Airway epithelial cell (primary cell): ENCODE measurements at places on chromosomes 12 and 14. TPM values are rescaled to one million over a fixed set of nuclear protein-coding genes. Genes with fewer than 3 reads are reported as not detected.

Gene CLEC1B
- total RNA-seq = not detected in 2 replicates

Gene KRT85
- not detected in 2 replicates for total RNA-seq

Gene SLC24A4
- under 0.01 TPM in 1 of 2 replicates, not detected in the other for total RNA-seq

Gene FAM181A
- 0.09 and 0.99 TPM in 2 replicates for total RNA-seq

Gene SERPINA10
- not detected in 2 replicates for total RNA-seq

Gene TAS2R46
- not detected in 2 replicates for total RNA-seq

Gene STXBP6
- total RNA-seq = not detected in 2 replicates

Gene NINJ2
- total RNA-seq = not detected in 2 replicates

Gene NFE2
- not detected in 2 replicates for total RNA-seq

Gene NEUROD4
- total RNA-seq = not detected in 2 replicates

Gene SLC2A14
- 0.05 TPM in 1 of 2 replicates, not detected in the other for total RNA-seq

Gene MGP
- total RNA-seq = 0.14 TPM in 1 of 2 replicates, not detected in the other

Gene KRT6C
- total RNA-seq = 220 and 261 TPM in 2 replicates

Gene RNU4-1
- under 0.01 TPM in 2 replicates for total RNA-seq

Gene POTEM
- not detected in 2 replicates for total RNA-seq

Gene TXNDC16
- total RNA-seq = 1.4 and 3.0 TPM in 2 replicates

Gene SDR9C7
- 4.5 and 5.1 TPM in 2 replicates for total RNA-seq

Gene ARHGDIB
- total RNA-seq = 33.1 and 39.9 TPM in 2 replicates

Gene ZNF140
- total RNA-seq = 6.4 and 11.5 TPM in 2 replicates

Gene MMP14
- total RNA-seq = 187 and 214 TPM in 2 replicates

Gene PMEL
- 1.9 and 2.6 TPM in 2 replicates for total RNA-seq

Gene AQP2
- total RNA-seq = not detected in 2 replicates

Gene MYF6
- not detected in 2 replicates for total RNA-seq

Gene CSRP2
- 31.9 and 39.0 TPM in 2 replicates for total RNA-seq

Gene EPS8
- 8.6 and 12.7 TPM in 2 replicates for total RNA-seq

Gene DEPDC4
- 2.0 and 3.1 TPM in 2 replicates for total RNA-seq

Gene GABARAPL1
- total RNA-seq = 11.0 and 11.3 TPM in 2 replicates

Gene LRRIQ1
- 0.14 and 0.79 TPM in 2 replicates for total RNA-seq

Gene EML1
- total RNA-seq = 2.0 and 7.9 TPM in 2 replicates

Gene OTOGL
- not detected in 2 replicates for total RNA-seq

Gene NID2
- total RNA-seq = 3.4 and 4.7 TPM in 2 replicates

Gene RTL1
- not detected in 2 replicates for total RNA-seq

Gene BTBD7
- total RNA-seq = 10.2 and 13.4 TPM in 2 replicates

Gene EML5
- total RNA-seq = 0.07 and 0.51 TPM in 2 replicates

Gene RNASE4
- total RNA-seq = 9.0 and 11.1 TPM in 2 replicates

Gene MMP17
- 4.6 and 7.8 TPM in 2 replicates for total RNA-seq

Gene CCND2
- total RNA-seq = 147 and 200 TPM in 2 replicates

Gene KANSL2
- 47.7 and 61.9 TPM in 2 replicates for total RNA-seq

Gene MANSC4
- not detected in 2 replicates for total RNA-seq

Gene SIX6
- total RNA-seq = not detected in 2 replicates

Gene NKX2-1
- total RNA-seq = 9.1 and 10.6 TPM in 2 replicates

Gene TAS2R9
- total RNA-seq = not detected in 2 replicates

Gene CHST11
- 11.0 and 16.8 TPM in 2 replicates for total RNA-seq

Gene GLT8D2
- 1.5 and 1.6 TPM in 2 replicates for total RNA-seq

Gene MARS1
- 82.6 and 95.9 TPM in 2 replicates for total RNA-seq

Gene TROAP
- total RNA-seq = 15.6 and 19.0 TPM in 2 replicates

Gene KLHL33
- not detected in 2 replicates for total RNA-seq

Gene SLC22A17
- 3.8 and 5.4 TPM in 2 replicates for total RNA-seq

Gene IL31
- not detected in 2 replicates for total RNA-seq
